ENCODE measurements at places on chromosomes 6 and 20. TPM values are rescaled to one million over a fixed set of nuclear protein-coding genes. Genes with fewer than 3 reads are reported as not detected.
A peak's percentile ranks its signal among the peaks of the same experiment; 100 is the strongest.

Gene COL20A1
- not detected for total RNA-seq

DNA sequence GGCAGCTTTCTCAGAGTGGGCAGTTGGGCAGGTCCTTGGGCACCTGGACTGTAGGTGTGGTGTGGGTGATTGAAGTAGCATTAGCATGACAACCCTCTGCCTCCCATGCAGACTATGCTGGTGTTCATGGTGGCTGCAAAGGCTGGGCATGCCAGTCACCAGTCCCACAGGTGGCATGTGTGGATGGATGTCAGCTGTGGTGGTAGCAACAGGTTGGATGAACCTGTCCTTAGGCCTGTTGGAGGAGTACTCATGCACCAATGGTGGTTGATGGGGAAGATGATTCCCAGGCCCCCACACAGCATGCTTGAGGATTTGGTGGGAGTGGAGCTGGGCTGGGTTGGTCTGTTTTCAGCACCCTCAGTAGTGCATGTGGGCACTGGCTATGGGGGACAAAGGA is 251.1 kb downstream of the PAX1 start:
- DNase-seq = no peak

GRCh38 chr20:17558154-17558940 is 11.5 kb upstream of the DSTN start:
- DNase-seq = peak; percentile 93

GRCh38 chr6:1617466-1618310 is 8.0 kb downstream of the FOXC1 start:
- DNase-seq = no peak

Gene ZNF334
- 1.9 TPM for total RNA-seq

DNA sequence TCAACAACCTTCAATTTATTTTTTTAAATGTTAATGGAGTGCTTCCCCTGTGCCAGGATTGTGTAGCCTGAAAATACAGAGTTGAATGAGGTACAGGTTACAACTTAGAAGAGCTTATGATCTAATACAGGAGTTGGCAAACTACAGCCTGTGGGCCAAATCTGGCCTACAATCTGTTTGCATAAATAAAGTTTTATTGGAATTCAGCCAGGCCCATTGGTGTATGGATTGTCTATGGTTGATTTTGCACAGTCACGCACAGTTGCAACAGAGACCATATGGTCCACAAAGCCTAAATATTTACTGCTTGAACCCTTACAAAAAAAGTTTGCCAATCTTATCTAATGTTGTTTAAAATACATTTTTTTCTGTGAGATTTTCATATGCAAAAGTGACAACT is 177.3 kb upstream of the CCN2 start:
- DNase-seq = peak; percentile 47

- no peak for DNase-seq
Measured at GRCh38 chr20:49361862-49362660, 84.2 kb upstream of the ZNFX1 start.

DNA sequence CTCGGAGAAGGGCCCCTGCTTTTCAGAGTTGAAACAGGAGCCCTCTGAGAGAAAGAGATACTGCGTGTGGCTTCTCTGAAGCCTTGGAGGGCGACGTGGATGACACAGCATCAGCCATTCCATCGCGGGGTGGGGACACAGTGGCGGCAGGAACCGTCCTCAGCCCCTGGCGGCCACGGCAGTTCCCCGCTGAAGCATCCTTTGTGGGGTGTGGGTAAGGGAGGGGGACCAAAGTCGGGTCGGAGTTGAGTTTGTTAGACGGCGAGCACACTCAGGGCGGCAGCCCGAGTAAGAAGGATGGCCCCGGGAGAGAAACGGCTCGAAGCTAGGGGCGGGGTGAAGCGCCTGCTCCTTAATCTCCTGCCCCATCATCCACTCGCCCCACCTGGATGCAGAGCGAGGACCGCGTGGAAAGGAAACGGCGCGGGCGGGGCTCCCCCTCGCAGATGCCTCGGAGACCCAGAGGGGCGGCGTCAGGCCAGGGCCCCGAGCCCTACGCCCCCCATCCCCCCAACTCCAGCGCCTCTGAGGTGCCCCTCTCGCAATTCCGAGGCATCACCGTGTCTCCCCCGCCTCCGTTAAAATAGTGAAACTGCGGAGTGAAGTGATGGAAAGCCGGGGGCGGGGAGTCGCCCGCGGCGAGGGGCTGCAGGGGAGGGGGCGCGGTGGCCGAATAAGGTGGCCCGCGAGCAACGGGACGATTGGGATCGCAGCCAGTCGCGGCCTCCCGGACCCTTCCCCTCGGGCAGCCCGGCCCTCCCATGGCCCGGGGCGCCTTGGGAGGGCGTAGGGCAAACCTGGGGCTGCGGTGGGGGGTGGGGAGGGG is 796 bp upstream of the RREB1 start:
- no peak for DNase-seq

GRCh38 chr6:572596-573265 is 84.2 kb downstream of the HUS1B start:
- DNase-seq = no peak

DNA sequence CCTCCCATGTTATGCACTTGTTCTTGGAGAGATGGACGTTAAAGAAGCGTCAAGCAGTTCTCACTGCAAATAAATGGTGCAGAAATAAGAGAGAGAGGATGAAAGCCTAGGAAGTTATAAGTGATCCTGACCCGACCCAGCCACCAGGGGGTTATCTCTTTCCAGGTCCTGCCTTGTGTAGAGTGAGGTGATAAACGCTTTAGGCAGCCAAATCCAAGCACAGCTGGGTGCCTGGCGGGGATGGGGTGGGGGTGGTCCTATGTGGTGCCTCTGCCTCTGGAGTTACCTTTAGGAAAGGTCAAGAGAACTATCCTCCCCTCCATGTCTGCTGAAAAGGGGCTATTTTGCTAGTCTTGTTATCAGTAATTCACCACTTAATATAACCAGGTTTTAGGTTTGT is 9.2 kb upstream of the TFAP2A start:
- DNase-seq = no peak

DNA sequence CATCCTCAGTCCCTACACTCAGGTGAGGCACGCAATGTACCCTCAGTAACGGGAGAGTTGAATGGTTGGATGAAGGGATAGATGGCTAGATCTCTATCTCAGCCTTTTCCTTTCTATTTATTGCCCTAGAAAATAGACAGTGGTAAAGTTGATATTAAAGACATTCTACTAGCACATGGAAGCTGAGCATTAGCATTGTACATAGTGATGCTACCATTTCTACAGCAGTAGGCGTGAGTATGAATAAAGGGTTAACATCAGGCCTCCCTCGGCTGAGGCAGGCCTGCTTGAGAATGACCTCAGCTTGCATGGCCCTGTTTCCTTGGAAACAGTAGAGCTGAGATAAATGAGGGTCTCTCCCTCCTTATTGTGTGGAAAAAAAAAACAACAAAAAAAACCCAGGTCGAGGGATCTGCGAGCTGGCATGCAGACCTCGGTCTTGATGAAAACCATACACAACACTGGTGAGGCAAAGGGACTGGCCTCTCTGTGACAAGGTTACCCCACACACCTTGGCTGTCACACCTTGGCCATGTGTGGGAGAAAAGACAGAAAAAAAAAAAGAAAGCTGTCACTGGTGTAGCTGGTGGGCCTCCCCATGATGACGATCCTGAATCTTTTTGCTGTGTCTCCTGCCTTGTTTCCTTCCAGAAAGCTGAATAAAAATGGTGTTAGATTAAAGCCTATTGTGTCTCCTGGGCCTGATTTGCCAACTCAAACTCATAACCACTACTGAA is 160.0 kb downstream of the HACE1 start:
- no peak for DNase-seq

DNA sequence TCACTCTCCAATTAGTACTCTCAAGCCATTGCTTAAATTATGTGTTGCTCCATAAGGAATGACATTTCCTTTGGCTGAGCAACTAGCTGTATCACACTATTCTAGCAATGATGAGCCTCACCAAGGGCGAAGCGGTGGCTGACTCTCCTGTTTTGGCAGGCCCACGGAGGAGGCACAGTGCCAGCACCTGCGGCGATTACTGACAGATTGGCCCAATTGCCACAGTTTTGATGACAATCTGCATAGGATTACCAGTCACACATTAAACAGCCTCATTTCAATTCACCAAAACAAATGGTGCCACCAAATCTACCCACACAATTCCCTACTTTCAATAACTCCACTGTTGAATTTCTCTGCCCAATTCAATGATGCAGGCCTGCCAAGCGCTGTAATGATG is 286.9 kb downstream of the PTPRK start:
- DNase-seq = no peak

DNA sequence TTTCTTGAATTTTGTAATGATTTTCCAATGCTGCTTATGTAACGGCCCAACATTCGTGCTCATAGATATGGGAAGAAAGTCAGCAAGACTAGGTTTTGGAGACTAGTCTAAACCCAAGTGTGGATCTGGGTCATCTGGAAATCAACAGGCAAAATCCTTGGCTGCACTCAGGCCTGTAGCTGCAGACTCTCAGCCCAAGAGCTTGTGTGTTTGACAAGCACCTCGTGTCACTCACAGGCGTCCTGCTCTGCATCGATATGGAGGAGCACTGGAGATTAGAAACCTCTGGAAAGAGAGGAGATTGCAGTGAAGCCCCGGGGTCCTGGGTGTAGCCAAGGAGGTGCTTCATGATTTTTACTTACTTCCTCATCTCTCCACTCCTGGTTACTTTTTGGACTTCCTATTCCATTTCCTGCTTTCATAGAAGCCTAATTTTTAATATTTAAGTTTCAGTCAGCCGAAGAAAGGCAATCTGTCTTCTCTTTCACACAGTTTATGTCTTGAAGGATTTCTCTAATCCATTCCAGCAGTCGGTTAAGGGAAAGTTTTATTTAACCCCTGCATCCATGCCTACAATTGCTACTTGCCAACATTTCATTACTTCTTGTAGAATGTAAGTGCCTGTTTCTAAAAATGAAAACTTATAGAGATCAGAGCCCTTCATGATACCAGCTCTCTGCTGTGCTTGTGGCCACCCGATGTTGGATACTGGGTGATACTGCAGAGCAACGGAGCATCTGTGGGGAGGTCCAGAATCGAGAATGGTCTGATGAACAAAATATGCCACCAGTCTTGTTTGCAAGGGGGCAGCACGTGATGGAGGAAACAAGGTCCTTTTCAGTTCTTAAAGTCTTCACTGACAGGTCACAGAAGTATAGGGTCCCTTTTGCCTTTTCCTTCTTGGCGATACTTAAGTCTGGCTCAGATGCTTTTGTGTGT is 296.3 kb downstream of the QKI start:
- no peak for DNase-seq

DNA sequence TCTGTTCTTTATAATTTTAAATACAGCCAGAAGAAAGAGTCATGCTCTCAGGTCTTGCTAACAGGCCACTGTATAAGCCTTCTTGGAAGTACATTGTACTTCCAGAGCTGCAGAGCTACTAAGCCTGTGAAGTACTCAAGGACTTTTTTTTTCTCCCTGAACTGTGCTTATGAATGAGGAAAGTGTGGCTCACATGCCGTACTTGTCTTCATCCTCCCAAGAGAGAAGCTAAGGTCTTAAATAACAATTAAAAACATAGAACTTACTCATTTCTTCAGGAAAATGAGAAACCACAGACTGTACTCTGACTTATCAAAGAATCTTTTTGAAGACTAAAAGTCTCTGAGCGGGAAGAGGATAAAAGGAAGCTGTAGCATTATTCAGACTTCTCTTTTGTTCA is 218.3 kb downstream of the HTR1B start:
- peak; percentile 10 for DNase-seq

Gene C6orf58
- total RNA-seq = not detected

DNA sequence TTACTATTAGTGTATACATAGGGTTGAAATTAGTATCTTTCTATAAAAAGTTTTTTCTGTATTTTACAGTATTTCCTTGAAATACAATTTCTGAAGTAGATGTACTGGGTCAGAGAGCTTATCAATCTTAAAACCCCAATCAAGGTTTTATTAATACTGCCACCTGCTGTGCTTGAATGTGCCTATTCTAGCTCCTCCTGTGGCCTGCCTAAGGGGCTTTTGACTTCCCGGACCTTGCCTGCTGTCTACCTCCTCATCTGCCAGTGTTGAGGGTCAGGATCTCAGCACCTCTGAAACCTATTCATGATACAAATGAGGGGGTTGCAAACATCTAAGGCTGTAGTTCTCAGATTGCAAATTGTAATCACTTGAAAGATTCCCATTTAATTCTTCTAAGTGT is 9.2 kb downstream of the PACRG start:
- DNase-seq = no peak

Gene OR12D3
- total RNA-seq = not detected

Gene ECT2L
- total RNA-seq = not detected

Gene FKBP1A
- total RNA-seq = 120 TPM

GRCh38 chr6:47057830-47058540 is 15.9 kb upstream of the ADGRF1 start:
- DNase-seq = peak; percentile 49

- DNase-seq = no peak
Measured at GRCh38 chr6:125886021-125886420, 70.5 kb upstream of the HINT3 start.

- DNase-seq = peak; percentile 4
Measured at GRCh38 chr6:155795173-155795796, 339.6 kb upstream of the NOX3 start.

DNA sequence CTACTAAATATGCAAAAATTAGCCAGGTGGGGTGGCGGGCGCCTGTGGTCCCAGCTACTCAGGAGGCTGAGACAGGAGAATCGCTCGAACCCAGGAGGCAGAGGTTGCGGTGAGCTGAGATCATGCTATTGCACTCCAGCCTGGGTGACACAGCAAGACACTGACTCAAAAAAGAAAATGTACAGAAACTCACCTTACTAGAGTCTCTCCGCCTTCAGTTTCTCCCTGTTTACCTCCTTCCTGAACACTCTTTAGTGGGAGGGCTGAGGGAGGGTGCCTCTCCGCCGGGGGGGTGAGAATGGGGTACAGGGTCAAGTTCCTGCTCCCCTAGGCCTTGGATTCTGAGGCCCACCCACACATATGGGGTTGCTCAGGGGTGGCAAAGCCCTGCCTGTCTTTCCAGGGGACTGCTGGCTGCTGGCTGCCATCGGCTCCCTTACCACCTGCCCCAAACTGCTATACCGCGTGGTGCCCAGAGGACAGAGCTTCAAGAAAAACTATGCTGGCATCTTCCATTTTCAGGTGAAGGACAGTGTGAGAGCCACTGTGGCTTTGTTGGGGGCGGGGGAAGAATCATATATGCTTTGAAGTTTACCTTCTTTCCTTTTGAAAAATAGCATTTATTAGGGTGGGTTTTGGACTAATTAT is 13.4 kb downstream of the CAPN11 start:
- DNase-seq = no peak

DNA sequence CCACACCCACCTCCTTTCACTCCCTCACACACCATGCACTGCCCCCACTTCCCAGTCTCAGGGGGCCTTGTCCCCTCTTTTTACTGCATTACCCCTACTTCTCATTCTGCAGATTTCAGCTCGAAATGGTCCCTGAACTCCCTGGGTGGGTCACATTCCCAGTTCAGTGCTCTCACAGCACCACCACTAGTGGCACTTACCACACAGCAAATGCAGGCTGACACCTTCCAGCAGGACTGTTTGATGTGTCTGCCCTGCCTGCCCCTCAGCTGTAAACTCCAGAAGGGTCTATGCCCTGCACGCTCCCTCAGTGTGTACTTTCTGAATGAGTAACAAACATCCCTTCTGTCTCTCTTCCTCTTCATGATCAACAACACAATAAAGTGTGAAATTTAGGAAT is 4.0 kb downstream of the DYNLT1 start:
- no peak for DNase-seq

GRCh38 chr6:108653949-108654348 is 93.2 kb downstream of the FOXO3 start:
- DNase-seq = peak; percentile 71

- peak; percentile 14 for DNase-seq
Measured at GRCh38 chr6:14310960-14311359, 193.4 kb downstream of the CD83 start.

Gene ANGPT4
- total RNA-seq = not detected

Gene RBBP8NL
- not detected for total RNA-seq

GRCh38 chr20:45965169-45966002 is 6.6 kb downstream of the ZNF335 start:
- no peak for DNase-seq

Measured in fibroblast of villous mesenchyme (primary cell).